ENCODE measurements at places on chromosomes 1 and 21. TPM values are rescaled to one million over a fixed set of nuclear protein-coding genes. Genes with fewer than 3 reads are reported as not detected.

GRCh38 chr1:175823406-175823805, 80.0 kb upstream of the TNR start:
- no peak for DNase-seq

The RBM8A gene
- 57.9 TPM for total RNA-seq

DNA sequence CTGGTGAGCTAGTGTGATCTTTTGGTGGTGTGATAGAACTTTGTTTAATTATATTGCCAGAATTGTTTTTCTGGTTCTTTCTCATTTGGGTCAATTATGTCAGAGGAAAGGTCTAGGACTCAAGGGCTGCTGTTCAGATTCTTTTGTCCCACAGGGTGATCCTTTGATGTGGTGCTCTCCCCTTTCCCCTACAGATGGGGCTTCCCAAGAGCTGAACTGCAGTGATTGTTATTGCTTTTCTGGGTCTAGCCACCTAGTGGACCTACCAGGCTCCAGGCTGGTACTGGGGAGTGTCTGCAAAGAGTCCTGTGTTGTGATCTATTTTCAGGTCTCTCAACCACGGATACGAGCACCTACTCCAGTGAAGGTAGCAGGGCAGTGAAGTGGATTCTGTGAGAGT, 25.9 kb upstream of the CD84 start:
- DNase-seq: no peak

DNA sequence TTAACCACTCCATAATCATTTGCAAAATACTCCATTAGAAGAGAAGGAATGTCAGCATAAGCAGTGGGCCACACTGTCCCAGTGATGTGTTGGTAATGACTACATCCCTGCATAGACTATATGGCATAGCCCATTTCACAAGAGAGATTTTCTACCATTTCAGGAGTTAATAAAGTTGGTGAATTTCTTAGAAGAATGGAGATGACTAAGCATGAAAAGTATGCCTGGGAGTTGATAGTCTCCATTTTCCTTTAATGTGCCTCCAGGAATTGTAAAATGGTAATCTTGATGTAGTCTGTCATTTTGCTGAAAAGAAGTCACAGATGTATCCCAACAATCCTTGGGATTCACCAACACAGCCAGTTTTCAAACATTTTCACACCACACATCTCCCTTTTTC, 608.8 kb upstream of the CHRM3 start:
- DNase-seq: no peak

DNA sequence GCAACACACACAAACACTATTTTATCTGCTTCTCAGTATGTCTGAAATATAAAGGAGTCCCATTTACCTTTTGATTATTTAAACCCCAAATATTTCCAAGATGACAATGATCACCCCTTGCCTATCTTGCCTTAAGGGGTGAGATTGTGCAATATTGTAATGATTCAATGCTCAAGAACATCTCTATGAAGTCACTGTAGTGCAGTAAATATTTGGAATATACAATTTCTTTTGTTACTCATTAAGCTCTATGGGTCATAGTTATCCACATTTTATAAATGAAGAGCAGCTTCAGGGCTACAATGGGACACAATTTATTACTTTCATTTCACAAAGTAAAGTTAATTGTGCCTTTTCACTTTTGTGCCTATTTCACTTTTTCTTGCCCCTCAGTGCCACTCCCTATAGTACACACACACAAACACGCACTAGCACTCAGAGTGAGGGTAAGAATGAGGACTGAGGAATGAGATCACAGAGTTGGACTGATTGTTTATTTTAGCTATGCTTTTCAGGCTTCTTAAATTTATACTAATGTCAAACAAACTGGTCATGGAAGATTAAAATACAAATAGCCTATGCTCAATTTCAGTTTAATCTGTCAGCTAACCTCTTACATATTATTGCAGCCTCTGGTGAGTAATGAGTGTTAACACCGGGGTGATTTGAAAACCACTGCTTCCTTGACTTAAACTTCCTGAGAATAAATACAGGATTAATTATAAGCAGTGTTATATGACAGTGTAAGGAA, 521.0 kb upstream of the B3GALT2 start:
- DNase-seq: no peak

The TPR gene
- 41.4 TPM for total RNA-seq
